MG63 (cell line): ENCODE measurements at places on chromosomes 7 and 10. TPM values are rescaled to one million over a fixed set of nuclear protein-coding genes. Genes with fewer than 3 reads are reported as not detected.

DNA sequence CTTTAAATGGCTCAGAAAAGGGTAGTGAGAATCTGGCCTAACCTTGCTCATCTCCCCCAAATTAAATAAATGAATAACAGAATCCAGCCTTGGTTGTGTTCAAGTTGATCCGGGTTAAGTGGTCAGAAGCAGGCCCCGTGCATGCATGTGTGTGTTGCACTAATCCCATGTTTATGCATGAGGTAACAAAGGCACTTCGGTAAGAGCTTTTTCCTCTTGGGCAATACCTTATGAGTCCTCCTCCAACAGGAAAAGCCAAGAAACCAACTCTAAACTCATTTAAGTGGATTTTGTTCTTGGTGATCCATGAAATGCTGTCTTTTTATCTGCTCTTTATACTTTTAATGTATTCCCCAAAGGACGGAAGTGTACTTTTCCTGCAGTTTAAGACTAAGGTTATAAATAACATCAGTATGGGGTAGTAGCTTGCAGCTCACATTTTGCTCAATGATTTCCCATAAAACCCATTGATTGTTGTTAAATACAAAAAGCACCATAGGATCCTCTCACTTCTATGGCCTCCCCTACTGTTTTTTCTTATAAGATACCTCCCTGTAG, 104.9 kb upstream of the YAE1 start:
- DNase-seq, result no peak

DNA sequence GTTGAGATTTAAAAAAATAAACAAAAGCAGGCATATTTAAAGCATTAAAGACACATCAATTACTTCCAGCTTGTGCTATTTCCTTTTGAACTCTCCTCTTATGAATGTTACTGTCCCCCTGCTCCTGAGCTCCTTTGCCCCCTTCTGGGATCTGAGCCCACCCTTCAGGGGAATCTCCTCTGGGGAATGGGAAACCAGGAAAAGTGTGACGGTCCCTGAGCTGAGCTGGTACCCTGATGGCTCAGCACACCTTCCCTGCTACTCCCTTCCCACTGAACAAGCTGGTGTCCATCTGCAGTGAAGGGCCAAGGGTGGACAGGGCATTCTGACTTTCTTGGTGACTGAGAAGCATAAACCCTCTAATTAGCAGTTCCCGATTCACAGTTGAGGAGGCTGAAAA, 356.3 kb downstream of the PTEN start:
- DNase-seq, result no peak

The CABCOCO1 gene
- 0.59 and 3.1 TPM in 2 replicates for total RNA-seq

The ADAM8 gene
- 0.52 and 1.5 TPM in 2 replicates for total RNA-seq

The RET gene
- total RNA-seq, result not detected in 2 replicates

The LGI1 gene
- total RNA-seq, result not detected in 2 replicates

The ARL3 gene
- 2.3 and 6.6 TPM in 2 replicates for total RNA-seq
